ENCODE measurements at places on chromosomes 16 and 17.
A peak's percentile ranks its signal among the peaks of the same experiment; 100 is the strongest.

GRCh38 chr17:14730821-14731220 is 429.9 kb downstream of the HS3ST3B1 start:
- no peaks in the 10 kb centered on the region for H3K4me1 ChIP-seq
- no peak overlapping the region for H3K4me3 ChIP-seq
- peaks cover 3% of the 10 kb centered on the region for H3K36me3 ChIP-seq
- DNase-seq = no peak
- no peaks in the 10 kb centered on the region for H3K27me3 ChIP-seq

GRCh38 chr17:80925688-80926335 is 65.8 kb upstream of the CHMP6 start:
- H3K36me3 ChIP-seq = peaks cover 20% of the 10 kb centered on the region
- H3K27ac ChIP-seq = no peak overlapping the region
- no peak overlapping the region for H3K4me3 ChIP-seq
- DNase-seq = no peak
- no peaks in the 10 kb centered on the region for H3K27me3 ChIP-seq

- H3K27me3 ChIP-seq = no peaks in the 10 kb centered on the region
- H3K27ac ChIP-seq = no peak overlapping the region
- peaks cover 5% of the 10 kb centered on the region for H3K36me3 ChIP-seq
- H3K4me1 ChIP-seq = peaks cover 4% of the 10 kb centered on the region
These were observed 13.0 kb downstream of the DCUN1D3 start for GRCh38 chr16:20887207-20887606.

- H3K27me3 ChIP-seq = no peaks in the 10 kb centered on the region
These were observed 717.8 kb downstream of the WWOX start for GRCh38 chr16:78817200-78817739.

DNA sequence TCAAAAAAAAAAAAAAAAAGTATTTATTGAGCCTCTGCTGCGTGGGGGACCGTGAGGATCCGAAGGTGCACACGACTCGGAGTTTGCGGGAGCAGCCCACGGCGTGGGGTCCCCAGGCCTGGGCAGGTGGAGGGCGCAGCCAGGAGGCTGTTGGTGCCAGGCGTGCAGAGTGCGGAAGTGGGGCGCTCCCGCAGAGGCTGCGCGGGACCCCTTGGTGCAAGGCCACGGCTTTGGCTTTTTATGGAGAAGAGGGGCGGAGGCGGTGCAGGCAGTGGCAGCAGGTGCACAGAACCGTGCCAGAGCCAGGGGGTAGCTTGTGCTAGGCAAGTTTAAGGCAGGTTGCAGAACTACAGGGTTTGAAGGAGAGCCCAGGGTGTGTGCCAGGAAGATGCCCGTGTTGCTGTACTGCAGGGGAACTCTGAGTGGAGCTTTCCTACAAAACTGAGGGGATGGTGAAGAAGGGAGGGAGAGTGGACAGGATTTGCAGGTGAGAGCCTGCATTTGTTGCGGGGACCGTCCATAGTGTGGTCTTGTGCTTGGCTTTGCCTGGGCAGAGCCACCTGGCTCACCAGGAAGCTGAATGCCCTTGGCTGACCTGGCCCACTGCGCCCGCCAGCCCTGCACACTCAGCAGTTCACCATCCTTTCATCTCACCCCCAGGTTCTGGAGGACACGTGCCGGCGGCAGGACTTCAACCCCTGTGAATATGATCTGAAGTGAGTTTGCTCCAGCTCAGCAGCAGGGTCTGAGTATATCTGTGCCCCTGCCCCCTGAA is 1.3 kb downstream of the ASPSCR1 start:
- H3K4me1 ChIP-seq = no peaks in the 10 kb centered on the region
- H3K27ac ChIP-seq = no peak overlapping the region
- H3K27me3 ChIP-seq = peaks cover 3% of the 10 kb centered on the region
- peaks cover 2% of the 10 kb centered on the region for H3K36me3 ChIP-seq
- DNase-seq = no peak

DNA sequence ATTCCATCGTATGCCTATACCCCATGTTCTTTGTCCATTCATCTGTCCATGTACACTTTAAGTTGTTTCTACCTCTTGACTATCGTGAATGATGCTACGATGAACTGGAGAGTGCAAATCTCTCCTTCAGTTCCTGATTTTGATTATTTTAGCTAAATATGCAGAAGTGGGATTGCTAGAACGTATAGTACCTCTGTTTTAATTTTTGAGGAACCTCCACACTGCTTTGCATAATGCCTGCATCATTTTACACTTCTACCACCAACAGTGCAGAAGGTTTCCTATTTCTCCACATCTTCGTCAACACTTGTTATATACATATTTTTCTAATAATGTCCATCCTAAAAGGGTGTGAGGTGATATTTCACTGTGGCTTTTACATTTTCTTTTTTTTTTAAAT is 43.9 kb downstream of the SDR42E1 start:
- no peaks in the 10 kb centered on the region for H3K4me1 ChIP-seq
- no peak overlapping the region for H3K27ac ChIP-seq
- no peak for DNase-seq
- H3K36me3 ChIP-seq = peaks cover 5% of the 10 kb centered on the region
- no peak overlapping the region for H3K4me3 ChIP-seq
- H3K27me3 ChIP-seq = no peaks in the 10 kb centered on the region

DNA sequence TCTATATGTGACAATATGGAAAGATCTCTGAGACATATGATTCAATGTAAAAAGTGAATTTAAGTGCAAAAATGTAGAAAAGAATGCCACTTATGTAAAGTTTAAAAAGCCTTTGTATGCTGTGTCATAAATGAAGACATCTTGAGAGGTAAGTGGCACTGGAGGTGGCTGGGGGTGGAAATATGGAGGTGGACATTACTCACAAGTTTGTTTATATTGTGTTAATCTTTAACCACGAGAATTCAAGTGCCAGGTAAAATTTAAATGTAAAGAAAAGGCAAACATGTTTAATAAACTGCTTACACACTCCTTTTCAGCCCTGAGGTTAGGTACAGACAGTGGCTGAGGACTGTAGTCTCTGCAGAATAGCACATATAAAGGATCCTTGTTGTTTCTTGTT is 235.1 kb downstream of the ABCC12 start:
- no peaks in the 10 kb centered on the region for H3K4me1 ChIP-seq
- H3K36me3 ChIP-seq = no peaks in the 10 kb centered on the region
- no peaks in the 10 kb centered on the region for H3K27me3 ChIP-seq

DNA sequence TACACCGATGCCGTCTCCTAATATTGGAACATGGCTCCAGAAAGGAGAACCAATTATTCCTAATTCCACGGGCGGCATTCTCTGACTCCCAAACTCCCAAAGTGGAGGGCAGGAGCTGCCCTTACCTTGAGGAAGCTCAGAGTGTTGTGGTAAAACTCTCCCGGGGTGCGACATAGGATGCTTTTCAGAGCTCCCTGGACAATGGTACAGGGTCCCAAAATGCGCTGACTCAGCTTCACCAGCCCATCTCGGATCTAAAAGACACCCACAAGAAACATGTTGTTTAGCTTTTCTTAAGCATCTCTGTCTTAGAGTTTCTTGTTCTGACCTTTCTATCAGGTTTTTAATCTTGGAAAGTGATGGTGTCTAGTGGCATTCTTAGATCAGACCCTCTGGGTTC is 6.7 kb downstream of the TAT start:
- no peak overlapping the region for H3K27ac ChIP-seq
- no peak for DNase-seq
- H3K4me3 ChIP-seq = no peak overlapping the region

DNA sequence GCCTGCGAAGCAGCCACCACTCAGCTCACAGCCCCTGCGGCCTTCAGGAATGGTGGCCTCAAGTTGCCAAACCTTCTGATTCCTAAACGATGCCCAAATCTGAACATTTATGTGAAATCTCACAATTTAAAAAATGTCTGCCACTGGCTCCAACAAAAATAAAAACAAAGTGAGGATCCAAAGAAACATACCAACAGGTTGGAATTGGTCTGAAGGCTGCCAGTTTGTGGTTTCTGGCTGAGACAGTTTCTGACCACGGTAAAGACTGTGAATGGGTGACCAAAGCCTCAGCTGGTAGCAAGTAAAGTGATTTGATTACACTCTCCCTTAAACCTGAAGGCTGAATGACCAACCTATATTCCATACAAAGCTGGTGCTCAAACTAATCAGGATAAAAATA is 24.9 kb downstream of the LITAFD start:
- no peak for DNase-seq
- H3K27ac ChIP-seq = no peak overlapping the region
- peaks cover 88% of the 10 kb centered on the region for H3K36me3 ChIP-seq
- no peaks in the 10 kb centered on the region for H3K27me3 ChIP-seq
- no peak overlapping the region for H3K4me3 ChIP-seq
- no peaks in the 10 kb centered on the region for H3K4me1 ChIP-seq

DNA sequence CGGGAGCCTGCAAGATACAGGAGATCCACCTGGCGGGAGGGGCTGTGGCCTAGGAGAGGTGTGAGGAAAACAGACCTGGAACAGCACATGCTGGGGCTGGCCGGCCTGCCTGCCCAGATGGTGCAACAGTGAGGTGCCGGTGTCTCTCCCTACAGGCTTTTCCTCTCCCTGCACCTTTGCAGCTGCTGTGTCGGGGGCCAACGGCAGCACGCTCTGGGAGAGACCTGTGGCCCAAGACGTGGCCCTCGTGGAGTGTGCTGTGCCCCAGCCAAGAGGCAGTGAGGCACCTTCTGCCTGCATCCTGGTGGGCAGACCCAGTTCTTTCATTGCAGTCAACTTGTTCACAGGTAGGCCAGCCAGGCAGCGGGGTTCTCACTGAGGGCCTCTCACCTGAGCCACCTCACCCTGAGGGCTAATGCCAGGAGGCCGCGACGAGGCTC is 15.9 kb downstream of the RGS11 start:
- no peak for DNase-seq
- no peaks in the 10 kb centered on the region for H3K4me1 ChIP-seq
- no peak overlapping the region for H3K27ac ChIP-seq
- peaks cover 19% of the 10 kb centered on the region for H3K36me3 ChIP-seq
- no peak overlapping the region for H3K4me3 ChIP-seq

GRCh38 chr17:1830288-1830687 is 483 bp downstream of the RPA1 start:
- no peak overlapping the region for H3K27ac ChIP-seq
- no peaks in the 10 kb centered on the region for H3K4me1 ChIP-seq
- peak; percentile 45 for DNase-seq
- no peaks in the 10 kb centered on the region for H3K27me3 ChIP-seq
- H3K36me3 ChIP-seq = peaks cover 39% of the 10 kb centered on the region

DNA sequence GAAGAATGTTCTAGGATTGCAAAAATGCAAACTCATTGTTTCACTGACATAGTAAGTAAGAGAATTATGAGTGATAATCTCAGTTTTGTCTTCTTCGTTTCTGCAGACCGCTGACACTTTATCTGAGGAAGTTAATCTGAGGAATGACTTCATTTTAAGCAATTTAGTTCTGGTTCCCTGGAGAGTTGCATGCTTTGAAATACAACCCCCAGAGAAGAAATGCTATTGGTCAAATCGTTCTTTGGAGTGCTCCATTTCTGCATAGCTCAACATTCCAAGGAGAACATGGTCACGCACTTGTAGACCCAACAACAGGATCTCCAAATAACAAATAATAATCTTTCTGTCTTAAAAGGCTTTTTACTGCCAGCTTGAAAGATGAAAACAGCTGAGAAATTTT is 427.1 kb downstream of the GRIN2A start:
- H3K36me3 ChIP-seq = no peaks in the 10 kb centered on the region
- DNase-seq = no peak
- no peak overlapping the region for H3K27ac ChIP-seq
- H3K4me1 ChIP-seq = no peaks in the 10 kb centered on the region
- no peak overlapping the region for H3K4me3 ChIP-seq

DNA sequence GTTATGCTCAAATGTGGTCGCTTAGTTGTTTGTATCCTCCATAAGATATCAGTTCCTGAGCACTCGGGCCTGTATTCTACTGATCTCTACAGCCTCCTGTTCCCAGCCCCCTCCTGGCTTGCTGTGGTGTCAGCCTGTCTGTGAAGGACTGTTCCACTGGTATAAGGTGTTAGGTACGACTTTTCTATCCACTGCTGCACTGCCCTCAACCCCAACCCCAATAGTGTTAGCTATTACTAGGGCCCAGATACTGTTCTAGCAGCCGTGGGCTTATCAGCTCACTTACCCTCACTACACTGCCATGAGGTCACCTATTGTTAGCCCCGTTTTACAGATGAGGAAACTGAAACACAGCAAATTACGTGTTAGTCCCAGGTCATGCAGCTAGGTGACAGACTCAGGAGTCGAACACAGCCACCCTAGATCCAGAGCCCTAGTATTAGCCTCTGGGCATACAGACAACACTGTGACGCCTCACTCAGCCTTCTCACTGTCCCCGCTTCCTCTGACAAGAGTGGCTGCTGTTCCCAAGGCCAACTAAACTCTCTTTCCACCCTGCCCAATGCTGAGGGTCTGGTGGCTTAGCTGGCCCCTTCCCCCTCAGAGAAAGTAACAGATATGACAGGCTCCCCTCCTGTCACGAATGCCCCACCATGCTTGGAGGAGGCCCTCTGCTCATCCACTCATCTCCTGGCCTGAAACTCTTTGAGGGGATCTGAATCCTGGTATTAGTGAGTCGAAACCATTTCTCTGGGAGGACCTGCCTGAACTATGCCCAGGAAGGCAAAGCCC is 25.6 kb upstream of the ZNF652 start:
- H3K4me1 ChIP-seq = no peaks in the 10 kb centered on the region
- no peaks in the 10 kb centered on the region for H3K27me3 ChIP-seq
- no peak overlapping the region for H3K27ac ChIP-seq
- no peak for DNase-seq
- H3K4me3 ChIP-seq = no peak overlapping the region

- H3K36me3 ChIP-seq = peaks cover 49% of the 10 kb centered on the region
- H3K4me1 ChIP-seq = no peaks in the 10 kb centered on the region
- DNase-seq = no peak
- no peak overlapping the region for H3K27ac ChIP-seq
- no peak overlapping the region for H3K4me3 ChIP-seq
These were observed 34.8 kb downstream of the CYB5D2 start for GRCh38 chr17:4177806-4178205.

DNA sequence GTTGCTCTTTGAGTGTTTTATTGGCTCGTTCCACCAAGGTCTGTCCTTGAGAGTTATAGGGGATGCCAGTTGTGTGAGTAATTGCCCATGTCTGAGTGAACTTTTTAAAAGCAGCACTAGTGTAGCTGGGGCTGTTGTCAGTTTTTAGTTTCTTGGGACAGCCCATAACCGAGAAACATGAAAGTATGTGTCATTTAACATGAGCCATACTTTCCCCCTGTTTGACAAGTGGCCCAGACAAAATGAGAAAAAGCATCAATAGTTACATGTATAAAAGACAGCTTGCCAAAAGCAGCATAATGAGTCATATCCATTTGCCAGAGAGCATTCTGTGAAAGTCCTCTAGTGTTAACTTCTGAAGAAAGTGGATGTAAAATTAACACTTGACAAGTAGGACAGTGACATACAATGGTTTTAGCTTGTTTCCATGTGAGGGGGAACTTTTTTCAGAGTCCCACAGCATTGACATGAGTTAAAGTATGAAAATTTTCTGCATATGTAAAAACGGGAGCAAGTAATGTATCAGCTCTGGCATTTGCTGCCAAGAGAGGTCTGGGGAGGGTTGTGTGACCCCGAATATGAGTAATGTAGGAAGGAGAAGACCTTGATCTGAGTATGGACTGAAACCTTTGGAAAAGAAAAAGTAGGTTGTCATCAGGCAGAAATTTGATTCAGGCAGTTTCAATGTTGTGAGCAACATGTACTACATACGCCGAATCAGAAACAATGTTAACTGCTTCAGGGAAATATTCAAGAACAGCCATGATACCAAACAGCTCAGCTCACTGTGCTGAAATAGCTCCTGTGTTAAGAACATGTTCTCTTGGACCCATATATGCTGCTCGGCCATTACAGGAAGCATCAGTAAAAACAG is 56.8 kb upstream of the ARL4D start:
- H3K4me1 ChIP-seq = peaks cover 8% of the 10 kb centered on the region
- peaks cover 15% of the 10 kb centered on the region for H3K36me3 ChIP-seq
- no peaks in the 10 kb centered on the region for H3K27me3 ChIP-seq
- no peak for DNase-seq
- no peak overlapping the region for H3K27ac ChIP-seq

- no peaks in the 10 kb centered on the region for H3K4me1 ChIP-seq
- H3K36me3 ChIP-seq = peaks cover 4% of the 10 kb centered on the region
- DNase-seq = peak; percentile 41
- H3K27ac ChIP-seq = no peak overlapping the region
- H3K4me3 ChIP-seq = no peak overlapping the region
These were observed 7.1 kb downstream of the CORO7 start for GRCh38 chr16:4409081-4409932.

All from H9 (cell line).